ENCODE measurements at places on chromosomes 5 and 9.

DNA sequence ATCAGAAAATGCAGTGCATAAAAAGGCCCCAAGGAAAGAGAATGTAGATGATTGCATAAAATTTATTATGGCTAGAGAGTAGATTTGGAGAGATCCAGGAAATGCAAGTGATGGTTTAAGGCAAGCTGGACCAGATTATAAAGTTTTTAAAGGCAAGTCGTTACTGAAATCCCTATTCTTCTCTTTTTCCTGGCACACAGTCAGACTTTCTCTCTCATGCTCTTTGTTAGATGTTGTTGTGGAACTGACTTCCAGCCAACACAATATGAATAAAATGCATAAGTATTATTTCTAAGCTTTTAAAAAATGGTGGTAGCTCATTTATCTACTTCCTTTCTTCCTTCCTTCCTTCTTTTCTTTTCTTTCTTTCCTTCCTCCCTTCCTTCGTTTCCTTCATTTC, 1085.4 kb upstream of the CDH6 start:
- DNase-seq = no peak

DNA sequence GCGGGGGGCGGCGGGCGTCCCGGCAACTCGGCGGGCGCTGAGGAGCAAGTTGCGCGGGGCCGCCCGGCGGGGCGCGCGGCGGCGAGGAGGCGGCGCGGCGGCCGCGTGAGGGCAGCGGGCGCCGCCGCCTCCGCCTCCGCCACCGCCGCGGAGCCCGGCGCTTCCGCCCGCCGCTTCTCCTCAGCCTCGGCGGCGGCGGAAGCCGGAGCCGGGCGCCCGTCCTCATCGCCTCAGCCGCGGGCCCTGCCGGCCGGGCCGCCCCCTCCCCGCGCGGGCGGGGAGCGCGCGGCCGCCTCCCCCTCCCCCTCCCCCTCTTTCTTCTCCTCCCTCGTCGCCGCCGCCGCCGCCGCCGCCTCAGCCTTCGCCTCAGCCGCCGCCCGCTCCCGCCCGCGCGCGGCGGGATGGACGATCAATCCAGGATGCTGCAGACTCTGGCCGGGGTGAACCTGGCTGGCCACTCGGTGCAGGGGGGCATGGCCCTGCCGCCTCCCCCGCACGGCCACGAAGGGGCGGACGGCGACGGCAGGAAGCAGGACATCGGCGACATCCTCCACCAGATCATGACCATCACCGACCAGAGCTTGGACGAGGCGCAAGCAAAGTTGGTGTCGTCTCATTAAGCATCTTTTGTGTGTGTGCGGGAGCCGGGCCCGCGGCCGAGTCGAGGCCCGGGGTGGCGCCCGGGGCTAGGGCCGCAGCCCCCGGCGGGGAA, at the start of gene PBX3:
Gene PBX3 (plus strand): TSS at position 321 of the 712 bp plus-strand sequence.
- DNase-seq = no peak

GRCh38 chr5:97834561-97834960, 651.5 kb upstream of the RIOK2 start:
- no peak for DNase-seq

DNA sequence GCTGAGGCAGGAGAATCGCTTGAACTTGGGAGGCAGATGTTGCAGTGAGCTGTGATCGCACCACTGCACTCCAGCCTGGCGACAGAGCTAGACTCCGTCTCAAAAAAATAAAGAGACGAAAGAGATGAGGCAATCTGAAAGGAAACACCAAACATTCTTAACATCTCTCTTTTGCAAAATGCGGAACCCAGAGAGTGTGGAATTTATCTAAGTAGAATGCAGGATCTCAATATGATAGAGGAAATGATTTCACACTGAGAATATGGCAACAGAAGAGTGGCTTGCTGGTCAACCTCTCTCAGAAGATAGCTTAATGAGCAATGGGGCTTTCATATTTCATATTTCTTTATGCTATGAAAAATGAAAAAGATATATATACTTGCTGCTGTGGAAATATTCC, 33.4 kb upstream of the PCA3 start:
- no peak for DNase-seq

DNA sequence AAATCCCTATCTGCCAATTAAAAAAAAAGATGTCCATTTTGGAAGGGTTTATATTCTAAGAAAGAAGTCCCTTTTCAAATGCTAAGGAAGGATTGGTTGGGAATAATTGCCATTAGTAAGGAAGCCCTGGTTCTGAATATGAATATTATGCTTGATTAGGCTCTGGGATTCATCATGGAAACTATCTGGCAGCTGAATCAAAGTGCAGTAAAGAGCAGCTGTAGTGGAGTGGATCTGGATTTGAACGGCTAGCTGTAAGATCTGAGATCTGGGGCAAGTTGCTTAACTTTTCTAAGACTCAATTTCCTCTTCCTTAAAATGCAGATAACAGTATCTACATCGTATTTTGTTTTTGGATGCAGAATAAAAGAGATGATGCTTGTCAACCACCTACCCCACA, 10.5 kb downstream of the IL12B start:
- DNase-seq = no peak

- no peak for DNase-seq
Observed at GRCh38 chr5:9543311-9543920, 2.5 kb downstream of the SEMA5A start.
